Right atrium auricular region (tissue), 2 donors: ENCODE measurements at places on chromosomes 3 and 15.

- H3K27ac ChIP-seq = no peak overlapping the region
- no peak overlapping the region for H3K4me3 ChIP-seq
- H3K36me3 ChIP-seq = no peaks in the 10 kb centered on the region
- DNase-seq = no peak
- no peaks in the 10 kb centered on the region for H3K4me1 ChIP-seq
- no peaks in the 10 kb centered on the region for H3K27me3 ChIP-seq
These were observed 4.6 kb upstream of the UQCRC1 start for GRCh38 chr3:48614044-48614443.

DNA sequence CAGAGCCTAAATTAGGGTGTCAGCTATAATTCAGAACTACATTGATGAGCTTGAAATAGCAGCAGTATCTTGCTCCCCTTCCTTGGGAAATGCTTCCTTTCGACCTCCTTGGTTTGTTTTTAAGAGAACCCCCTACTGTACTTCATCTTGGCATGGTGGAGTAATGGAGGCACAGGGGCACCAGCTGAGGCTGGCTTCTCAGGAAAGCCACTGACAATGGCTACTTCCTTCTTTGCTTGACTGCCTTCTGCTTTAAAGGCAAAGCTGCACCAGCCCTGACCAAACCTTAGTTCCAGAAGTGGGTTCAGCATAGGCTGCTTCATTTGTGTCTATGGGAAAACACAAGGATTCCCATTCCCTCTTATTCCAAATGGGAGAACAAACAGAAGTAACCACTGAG, 1.5 kb upstream of the FBXL22 start:
- H3K27ac ChIP-seq = peak overlapping the region; percentile 92
- H3K27me3 ChIP-seq = no peaks in the 10 kb centered on the region
- peaks cover 22% of the 10 kb centered on the region for H3K36me3 ChIP-seq
- no peaks in the 10 kb centered on the region for H3K4me1 ChIP-seq
- DNase-seq = no peak
- H3K4me3 ChIP-seq = no peak overlapping the region

DNA sequence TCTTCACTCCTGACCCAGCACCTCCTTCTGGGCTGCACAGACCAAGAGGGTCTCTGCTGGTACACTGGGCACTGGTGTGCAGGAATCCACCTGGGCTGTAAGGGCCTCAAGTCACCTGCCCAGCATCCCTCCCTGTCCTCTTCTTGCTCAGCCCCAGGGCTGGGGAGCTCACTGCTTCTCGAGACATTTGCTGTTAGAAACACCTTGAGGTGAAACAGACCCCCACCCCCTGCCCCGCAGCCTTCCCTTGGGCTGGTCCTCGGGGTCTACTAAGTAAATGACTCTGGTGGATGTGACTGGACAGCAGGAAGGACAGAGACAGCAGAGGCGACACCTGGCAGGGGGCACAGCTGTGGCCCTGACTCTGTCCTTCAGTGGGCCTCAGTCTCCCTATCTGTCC, 29.1 kb downstream of the LOXL1 start:
- DNase-seq = no peak
- H3K27ac ChIP-seq = no peak overlapping the region
- H3K4me1 ChIP-seq = no peaks in the 10 kb centered on the region
- H3K4me3 ChIP-seq = no peak overlapping the region
- no peaks in the 10 kb centered on the region for H3K36me3 ChIP-seq
- H3K27me3 ChIP-seq = no peaks in the 10 kb centered on the region

DNA sequence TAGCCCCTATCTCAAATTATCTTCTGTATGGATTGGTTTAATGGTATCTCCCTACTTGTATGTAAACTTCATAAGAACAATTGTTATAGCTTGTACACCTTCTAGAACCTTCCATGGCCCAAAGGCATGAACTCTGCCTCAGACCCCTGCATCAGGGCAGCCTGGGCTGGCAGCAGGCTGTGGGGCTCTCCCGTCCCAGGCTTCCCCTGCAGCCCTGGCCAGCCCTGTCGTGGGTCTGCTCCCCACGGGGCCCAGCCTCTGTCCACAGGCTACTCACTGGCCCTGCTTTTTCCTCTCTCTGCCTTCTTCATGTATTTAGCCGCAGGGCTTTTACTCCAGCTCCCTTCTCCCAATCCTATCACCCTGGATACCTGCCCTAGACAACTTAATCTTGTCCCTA, 4.4 kb downstream of the SCN5A start:
- H3K4me3 ChIP-seq = no peak overlapping the region
- H3K36me3 ChIP-seq = no peaks in the 10 kb centered on the region
- DNase-seq = peak; percentile 44
- H3K4me1 ChIP-seq = peaks cover 70% of the 10 kb centered on the region

DNA sequence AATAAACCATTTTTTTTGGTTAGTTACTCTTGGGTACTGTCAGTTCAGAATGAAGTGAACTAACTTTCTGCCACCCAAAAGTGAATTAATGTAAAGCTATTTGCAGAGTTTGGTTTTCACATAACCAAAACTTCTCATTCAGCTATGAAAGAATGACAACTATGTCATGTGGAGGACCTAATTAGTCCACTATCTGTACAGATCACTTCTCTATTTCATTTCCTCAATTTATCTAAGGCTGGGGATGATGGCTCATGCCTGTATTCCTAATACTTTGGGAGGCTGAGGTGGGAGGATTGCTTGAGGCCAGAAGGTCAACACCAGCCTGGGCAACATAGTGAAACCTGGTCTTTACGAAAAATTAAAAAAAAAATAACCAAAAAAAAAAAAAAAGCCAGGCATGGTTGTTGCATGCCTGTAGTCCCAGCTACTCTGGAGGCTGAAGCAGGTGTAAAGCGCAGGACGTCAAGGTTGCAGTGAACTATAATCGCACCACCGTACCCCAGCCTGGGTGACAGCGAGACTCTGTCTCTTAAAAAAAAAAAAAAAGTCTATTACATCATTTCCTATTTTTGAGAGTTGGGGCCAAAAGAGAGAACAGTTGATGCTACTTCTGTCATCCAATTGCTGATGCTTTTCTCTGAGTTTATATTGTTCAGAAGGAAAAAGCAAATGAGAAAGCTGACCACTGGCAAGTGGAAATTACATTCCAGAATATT, 8.7 kb downstream of the HYPK start:
- H3K27me3 ChIP-seq = no peaks in the 10 kb centered on the region
- peaks cover 100% of the 10 kb centered on the region for H3K36me3 ChIP-seq
- no peaks in the 10 kb centered on the region for H3K4me1 ChIP-seq

GRCh38 chr3:196585044-196585757, 16.7 kb downstream of the FBXO45 start:
- peaks cover 10% of the 10 kb centered on the region for H3K36me3 ChIP-seq
- H3K27ac ChIP-seq = no peak overlapping the region
- no peak for DNase-seq
- H3K4me1 ChIP-seq = no peaks in the 10 kb centered on the region
- no peaks in the 10 kb centered on the region for H3K27me3 ChIP-seq

DNA sequence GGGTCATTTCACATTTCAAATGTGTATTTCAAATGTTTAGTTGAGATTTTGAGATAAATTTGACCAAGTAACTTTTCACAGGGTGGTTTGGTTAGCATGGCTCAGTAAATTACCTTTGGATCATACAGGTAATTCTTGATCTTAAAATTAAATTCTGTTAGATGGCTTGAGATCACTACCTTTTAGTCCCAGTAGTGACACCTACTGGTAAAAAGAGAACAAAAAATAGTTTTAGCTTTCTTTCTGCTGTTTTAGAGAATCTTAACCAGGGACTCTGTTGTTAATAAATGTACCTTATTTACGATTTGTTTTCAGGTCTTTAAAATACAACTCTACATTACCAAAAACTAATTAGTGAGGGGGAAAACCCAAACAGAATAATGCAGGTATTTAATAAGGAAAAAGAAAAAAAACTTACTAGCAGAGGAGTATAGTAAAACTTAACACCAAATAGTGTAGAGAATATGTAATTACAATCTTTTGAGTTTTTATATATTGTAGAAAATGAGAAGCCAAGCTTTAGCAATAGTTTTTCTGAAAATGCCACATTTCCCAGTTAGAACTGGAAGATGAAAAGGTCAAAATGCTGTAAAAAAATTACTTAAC, 620.3 kb upstream of the AGTR1 start:
- H3K4me1 ChIP-seq = peaks cover 8% of the 10 kb centered on the region
- H3K27me3 ChIP-seq = no peaks in the 10 kb centered on the region
- no peak for DNase-seq
- no peak overlapping the region for H3K27ac ChIP-seq

DNA sequence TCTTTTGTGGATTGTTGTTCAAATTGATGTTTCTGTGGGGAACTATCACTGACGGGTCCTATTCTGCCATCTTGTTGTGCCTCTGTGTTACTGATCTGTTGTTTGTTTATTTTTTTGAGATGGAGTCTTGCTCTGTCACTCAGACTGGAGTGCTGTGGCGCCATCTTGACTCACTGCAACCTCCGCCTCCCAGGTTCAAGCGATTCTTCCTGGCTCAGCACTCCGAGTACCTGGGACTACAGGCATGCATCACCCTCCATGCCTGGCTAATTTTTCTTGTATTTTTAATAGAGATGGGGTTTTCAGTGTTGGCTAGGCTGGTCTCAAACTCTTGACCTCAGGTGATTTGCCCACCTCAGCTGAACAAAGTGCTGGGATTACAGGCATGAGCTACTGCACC, 31.6 kb downstream of the CDAN1 start:
- H3K27ac ChIP-seq = no peak overlapping the region
- no peak for DNase-seq
- peaks cover 5% of the 10 kb centered on the region for H3K4me1 ChIP-seq

DNA sequence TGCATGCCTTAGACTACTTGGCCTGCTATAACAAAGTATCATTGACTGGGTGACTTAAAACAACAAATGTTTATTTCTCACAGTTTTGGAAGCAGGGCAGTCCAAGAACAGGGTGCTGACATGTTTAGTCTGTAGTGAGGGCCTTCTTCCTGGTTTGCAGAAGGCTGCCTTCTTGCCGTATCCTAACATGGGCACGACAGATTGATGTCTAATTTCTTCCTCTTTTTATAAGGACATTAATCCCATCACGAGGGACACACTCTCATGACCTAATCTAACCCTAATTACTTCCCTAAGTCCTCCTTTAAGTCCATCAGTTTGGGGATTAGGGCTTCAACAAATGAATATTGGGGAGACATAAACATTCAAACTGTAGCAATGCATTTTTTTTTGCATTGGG, 10.9 kb upstream of the GOLGA8B start:
- DNase-seq = no peak
- no peak overlapping the region for H3K4me3 ChIP-seq
- no peaks in the 10 kb centered on the region for H3K4me1 ChIP-seq
- H3K36me3 ChIP-seq = no peaks in the 10 kb centered on the region
- no peak overlapping the region for H3K27ac ChIP-seq
- no peaks in the 10 kb centered on the region for H3K27me3 ChIP-seq

DNA sequence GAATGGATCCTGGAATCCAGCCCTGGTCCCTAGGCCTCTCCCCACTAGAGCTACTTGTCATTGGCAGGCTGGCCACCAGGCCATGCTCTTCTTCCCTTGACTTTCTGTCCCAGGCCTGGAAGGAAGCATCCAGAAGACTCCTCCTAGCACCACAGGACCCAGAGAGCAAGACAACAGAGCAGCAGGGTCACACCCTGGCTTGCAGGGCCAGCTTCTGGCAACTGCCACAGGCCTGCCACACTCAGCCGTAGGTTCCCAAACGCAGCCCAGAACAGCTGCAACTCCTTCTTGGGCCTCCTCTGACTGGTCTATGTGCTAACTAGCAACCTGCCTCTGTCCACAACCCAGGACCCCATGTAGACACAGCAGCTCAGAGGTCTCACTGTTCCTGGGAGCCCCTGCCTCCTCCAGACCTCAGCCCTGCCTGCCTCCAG, 36.8 kb upstream of the RPL32 start:
- H3K27me3 ChIP-seq = no peaks in the 10 kb centered on the region
- no peak overlapping the region for H3K4me3 ChIP-seq
- H3K36me3 ChIP-seq = no peaks in the 10 kb centered on the region
- no peaks in the 10 kb centered on the region for H3K4me1 ChIP-seq
- no peak for DNase-seq

DNA sequence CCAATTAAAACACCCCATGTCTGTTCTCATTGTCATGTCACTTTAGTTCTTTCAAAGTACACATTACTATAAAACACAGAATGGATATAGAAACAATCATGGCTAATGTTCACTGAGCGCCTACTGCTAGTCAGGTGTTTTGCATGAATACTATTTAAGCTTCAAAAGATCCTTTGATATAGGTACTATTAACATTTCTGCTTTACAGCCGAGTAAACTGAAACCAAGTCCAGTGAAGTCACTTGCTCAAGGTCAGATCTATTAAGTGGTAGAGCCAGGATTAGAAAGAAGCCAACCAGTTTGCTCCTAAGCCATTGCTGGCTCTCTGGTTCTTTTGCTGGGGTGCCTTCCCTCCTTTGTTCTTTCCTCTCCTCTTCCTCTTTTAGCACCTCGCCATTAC, 32.4 kb upstream of the NMNAT3 start:
- H3K27me3 ChIP-seq = no peaks in the 10 kb centered on the region
- H3K4me3 ChIP-seq = no peak overlapping the region
- no peak for DNase-seq
- H3K36me3 ChIP-seq = no peaks in the 10 kb centered on the region
- H3K4me1 ChIP-seq = no peaks in the 10 kb centered on the region
- no peak overlapping the region for H3K27ac ChIP-seq

DNA sequence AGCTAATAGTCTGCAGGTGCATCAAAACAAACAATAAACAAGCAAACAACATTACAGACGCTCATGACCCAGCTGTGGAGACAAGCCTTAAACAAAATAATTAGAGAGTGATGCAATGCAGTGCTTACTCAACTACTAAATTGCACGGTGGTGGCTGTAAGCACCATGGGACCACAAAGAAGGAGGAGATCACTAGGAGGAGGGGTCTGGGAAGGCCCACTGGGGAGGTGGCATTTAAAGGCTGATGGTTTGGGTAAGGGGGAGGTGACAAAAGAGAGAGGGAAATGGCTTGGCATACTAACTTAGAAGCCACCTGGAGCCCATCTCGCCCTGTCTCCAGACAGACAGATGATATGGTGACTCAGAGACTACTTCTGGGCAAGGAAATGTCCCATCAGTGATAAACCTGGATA, 516.7 kb downstream of the FOXP1 start:
- peak; percentile 65 for DNase-seq
- no peaks in the 10 kb centered on the region for H3K27me3 ChIP-seq
- no peaks in the 10 kb centered on the region for H3K36me3 ChIP-seq
- H3K4me1 ChIP-seq = no peaks in the 10 kb centered on the region
- no peak overlapping the region for H3K4me3 ChIP-seq

- no peaks in the 10 kb centered on the region for H3K4me1 ChIP-seq
- H3K36me3 ChIP-seq = no peaks in the 10 kb centered on the region
- no peak for DNase-seq
- no peaks in the 10 kb centered on the region for H3K27me3 ChIP-seq
These were observed 369.9 kb upstream of the MCTP2 start for GRCh38 chr15:93861413-93861812.

DNA sequence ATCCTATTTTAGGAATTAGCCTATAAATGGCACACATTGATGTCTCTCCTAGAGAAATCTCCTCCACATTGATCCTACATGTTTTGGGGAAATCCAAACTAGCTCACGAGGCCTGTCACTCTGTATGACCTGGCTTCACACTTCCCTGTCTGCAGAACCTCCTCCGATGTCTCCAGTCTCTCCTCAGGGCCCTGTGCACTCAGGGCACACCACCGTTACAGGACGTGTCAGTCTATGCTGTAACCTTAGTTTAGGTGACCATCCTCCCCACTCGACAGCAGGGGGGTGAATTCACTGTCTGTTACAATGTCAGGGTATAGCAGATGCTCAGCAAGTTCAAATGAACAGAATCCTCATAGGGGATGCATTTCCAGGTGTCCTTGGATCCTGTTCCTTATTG, 249.1 kb downstream of the OCA2 start:
- no peak overlapping the region for H3K27ac ChIP-seq
- no peak overlapping the region for H3K4me3 ChIP-seq
- H3K36me3 ChIP-seq = no peaks in the 10 kb centered on the region
- no peaks in the 10 kb centered on the region for H3K27me3 ChIP-seq
- no peaks in the 10 kb centered on the region for H3K4me1 ChIP-seq
- DNase-seq = peak; percentile 42
